ENCODE measurements at places on chromosomes 2 and 18.

GRCh38 chr2:216632952-216633615 lies at the start of gene IGFBP2:
Gene IGFBP2, plus strand, starts transcription at chr2:216633420. Its CDS starts 104 bp downstream, at chr2:216633524.
- DNase-seq: no peak

GRCh38 chr2:145404690-145405089 lies 884.8 kb upstream of the ZEB2 start:
- DNase-seq: no peak

DNA sequence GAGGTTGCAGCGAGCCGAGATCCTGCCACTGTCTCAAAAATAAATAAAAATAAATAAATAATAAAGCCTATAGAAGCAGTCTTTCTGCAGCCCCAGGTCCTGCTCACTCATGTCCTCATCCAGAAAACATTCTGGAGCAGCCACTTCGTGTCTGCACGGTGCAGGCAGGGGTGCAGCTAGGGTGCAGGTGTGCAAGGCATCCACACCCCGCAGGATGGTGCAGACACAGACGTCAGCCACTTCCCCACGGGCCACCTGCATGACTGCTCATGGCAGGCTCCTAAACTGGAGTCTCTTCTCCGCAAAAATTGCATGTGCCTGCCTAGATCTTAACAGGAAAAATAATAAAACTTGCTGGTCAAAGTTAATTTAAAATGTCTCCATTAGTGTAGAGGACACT lies 80.2 kb upstream of the SNTG2 start:
- no peak for DNase-seq

GRCh38 chr18:74972354-74972753 lies 236.6 kb downstream of the PTGR3 start:
- no peak for DNase-seq

- DNase-seq: no peak
Observed at GRCh38 chr2:188969651-188970050, 4.5 kb upstream of the COL3A1 start.

DNA sequence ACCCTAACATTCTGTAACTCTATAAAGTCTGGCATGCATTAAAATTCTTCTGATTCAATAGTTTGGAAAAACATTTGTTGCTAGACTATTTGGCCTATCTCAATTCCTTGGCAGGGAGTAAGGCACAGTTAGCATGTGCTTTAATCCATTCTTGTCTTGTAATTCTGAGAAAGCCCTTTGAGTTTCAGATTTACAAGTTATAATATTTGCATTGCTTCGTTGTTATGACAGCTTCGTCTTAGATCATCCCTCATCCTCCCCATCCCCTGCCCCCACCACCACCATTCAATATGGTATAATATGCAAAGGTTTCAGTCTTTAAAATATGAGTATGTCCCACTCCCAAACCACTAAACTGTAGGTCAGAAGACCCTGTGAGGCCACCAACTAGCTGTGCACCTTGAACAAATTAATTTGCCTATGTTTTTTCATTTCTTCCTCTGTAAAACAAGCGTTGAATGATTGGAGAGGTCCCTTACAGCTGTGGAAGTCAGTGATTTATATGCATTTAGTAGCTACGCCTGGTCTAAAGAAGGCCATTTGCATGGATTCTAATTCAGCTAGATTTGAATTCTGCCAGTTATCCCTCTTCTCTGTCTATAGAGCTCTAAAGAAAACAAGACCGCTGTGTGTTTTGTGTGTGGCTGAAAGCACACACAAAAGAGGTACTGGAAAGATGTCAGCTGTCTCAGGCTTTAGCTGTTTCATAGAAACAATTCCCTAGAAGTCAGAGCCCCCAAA lies 591 bp downstream of the C2orf80 start:
- DNase-seq: no peak

DNA sequence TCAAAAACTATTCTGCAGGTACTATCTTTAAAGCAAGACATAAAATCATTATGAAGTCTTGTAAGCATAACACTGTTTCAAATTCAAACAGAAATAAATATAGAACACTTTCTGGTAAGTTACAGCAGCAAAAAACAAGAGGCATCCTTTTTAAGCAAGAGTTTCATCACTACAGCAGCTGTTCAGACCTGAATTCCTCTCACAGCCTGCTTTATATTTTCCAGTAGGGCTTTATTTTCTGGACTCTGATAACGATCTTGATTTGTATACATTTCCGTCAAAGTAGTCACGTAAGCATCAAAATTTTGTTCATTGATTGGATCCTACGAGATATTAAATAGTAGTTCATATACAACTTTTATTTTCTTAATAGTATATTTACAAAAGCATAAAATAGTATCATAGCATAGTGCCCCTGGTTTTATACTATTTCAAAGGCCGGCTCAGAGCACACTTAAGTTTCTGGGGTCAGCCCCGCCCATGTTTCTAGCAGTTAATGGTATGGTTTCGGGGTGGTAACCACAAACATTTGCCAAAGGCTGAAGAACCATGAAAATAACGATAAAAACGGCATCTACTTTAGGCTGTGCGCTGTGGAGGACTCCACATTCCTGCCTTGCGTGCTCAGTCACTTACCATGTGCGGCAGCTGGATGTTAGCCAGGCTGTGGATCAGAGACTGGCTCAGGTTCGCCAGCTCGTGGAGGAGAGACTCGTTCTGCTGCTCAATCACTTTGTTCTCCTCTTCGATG lies 47.5 kb upstream of the PXDN start:
- no peak for DNase-seq

- no peak for DNase-seq
Observed at GRCh38 chr2:224042191-224042696, 3.2 kb upstream of the SERPINE2 start.

- DNase-seq: no peak
Observed at GRCh38 chr2:120661551-120661950, 74.1 kb upstream of the GLI2 start.

- no peak for DNase-seq
Observed at GRCh38 chr2:150142561-150142960, 344.9 kb downstream of the RND3 start.

- no peak for DNase-seq
Observed at GRCh38 chr2:181203412-181203811, 223.0 kb downstream of the UBE2E3 start.

All from activated T-helper 1 cell treated with anti-CD3 and anti-CD28 coated beads, Interleukin-2, amount 50 U/mL, for 16 hours (primary cell).